Myocyte (in vitro differentiated cells): ENCODE measurements at places on chromosomes 1 and 21. TPM values are rescaled to one million over a fixed set of nuclear protein-coding genes. Genes with fewer than 3 reads are reported as not detected.

DNA sequence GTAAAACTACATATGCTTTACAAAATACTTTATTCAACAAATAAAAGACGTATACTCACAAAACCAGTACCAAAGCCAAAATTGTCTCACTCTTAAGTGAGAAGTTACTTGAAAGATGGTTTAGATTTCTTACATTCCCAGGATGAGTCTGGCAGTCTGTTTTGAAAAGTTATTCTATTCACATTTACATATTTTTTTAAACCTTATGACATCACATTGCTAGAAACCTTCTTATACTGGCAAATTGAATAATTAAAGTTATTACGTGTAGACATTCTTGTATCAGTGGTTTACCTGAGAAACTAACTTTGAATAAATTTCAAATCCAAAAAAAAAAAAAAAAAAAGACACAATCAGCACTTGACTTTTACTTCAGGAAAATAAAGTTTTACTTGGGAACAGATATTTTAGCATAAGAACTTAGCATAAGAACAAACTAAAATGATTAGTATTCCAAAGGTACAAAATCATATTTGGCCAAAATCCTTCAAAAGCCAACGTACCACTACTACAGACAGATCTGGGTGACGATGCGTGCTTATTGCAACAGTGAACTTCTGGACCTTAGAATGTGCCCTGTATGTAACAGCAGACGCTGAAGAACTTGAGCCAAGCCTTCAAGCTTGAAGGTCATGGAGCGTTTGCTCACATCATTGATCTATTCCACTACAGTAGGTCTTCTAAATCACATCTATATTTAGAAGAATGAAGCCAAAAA lies 2.5 kb downstream of the CDC42BPA start:
- DNase-seq = peak; percentile 51

DNA sequence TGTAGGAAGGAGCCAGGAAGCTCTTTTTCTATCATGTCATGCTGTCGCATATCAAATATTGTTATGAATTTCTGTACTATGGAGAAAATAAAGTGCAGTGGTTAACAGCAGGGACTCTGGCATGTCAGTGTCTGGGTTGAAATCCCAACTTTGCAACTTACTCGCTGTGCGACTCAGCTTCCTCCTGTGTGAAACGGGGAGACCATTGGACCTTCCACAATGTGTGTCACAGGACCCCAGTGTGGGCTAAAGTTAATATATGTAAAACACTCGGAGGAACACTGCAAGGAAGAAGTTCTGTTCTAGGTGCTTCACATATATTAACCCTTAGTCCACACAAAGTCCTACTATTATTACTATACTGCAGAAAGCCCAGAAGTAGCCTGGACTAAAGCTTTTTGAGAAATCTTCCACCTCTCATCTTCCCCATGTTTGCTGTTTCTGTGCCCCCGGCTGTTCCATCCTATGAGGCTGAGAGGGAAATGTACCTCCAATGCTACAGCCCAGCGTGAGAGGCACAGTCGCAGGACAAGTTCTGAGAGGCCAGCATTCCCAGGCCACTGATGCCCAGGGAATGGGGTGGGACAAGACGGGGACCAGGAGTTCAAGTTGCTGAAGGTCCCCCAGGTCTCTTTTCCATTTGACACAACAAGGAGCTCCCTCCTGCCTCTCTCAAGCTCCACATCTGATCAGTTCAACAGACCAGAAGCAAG lies 1.9 kb downstream of the CHIT1 start:
- no peak for DNase-seq

CLCA1 gene
- not detected in 2 replicates for total RNA-seq

DNA sequence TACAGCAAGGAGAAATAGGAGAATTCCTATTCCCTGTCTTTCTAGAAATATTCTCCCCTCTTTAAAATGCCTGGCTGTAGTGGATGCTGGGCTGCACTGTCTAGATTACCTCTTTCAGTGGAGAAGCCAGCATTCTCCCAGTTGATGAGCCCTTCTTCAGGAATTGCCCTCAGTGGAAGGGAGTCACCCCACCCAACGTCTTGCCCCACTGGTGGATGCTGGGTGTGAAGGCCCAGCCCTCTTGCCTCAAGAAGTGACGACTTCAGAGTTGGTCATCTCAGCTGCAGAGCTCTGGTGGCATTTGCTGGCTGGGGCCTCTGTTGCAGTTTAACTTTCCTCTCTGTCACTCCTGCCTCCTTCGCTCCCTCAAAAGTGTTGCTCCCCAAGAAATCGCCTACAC lies 248.2 kb downstream of the ATG4C start:
- DNase-seq = no peak

DNA sequence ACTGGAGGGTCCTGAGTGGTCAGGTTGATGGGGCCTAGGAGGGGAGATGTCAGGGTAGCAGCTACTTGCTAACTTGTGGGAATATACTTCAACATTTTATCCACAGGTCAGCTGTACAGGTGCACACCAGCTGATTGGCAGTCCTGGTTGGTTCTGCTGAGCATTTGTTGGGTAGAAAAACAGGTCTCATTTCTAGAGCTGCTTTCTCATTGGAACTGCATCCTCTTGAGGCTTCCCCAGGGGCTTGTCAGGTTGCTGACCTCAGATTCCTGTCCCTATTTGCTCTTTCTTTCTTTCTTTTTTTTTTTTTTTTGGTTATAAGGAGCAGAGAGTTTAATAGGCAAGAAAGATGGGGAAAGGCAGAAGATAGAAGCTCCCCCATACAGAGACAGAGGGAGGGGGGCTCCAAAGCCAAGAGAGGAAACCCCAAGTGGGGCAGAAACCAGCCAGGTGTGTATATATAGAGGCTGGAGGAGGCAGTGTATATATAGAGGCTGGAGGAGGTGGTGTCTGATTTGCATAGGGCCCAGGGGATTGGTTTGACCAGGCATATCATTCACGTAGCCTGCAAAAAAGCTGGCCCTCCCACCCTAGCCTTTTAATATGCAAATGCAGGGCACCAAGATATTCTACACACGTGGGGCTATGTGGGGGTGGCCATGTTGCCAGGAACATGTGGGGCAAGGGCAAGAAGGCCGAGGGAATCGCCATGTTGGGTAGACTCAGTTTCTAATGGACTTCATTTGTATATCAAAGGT lies 57.3 kb upstream of the STUM start:
- no peak for DNase-seq

GRCh38 chr1:227808566-227808965 lies 6.9 kb upstream of the PRSS38 start:
- DNase-seq = peak; percentile 48

DNA sequence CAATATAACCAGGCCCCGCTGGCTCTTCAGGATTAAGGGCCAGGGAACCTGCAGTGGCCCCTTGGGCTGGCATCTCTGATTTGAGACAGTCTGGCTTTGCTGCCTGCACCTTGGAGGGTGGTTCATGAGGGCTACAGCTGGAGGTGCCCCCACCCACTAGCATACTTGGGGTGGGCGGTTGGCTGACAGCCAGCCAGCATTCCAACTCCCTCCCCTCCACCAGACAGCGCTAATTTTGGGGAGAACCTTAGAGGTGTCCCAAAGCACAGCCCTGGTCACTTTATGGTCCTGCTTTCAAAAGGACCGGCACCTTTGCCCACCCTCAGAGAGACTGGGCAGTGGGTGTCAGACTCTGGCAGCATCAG lies 180.7 kb upstream of the VAMP3 start:
- no peak for DNase-seq

DNA sequence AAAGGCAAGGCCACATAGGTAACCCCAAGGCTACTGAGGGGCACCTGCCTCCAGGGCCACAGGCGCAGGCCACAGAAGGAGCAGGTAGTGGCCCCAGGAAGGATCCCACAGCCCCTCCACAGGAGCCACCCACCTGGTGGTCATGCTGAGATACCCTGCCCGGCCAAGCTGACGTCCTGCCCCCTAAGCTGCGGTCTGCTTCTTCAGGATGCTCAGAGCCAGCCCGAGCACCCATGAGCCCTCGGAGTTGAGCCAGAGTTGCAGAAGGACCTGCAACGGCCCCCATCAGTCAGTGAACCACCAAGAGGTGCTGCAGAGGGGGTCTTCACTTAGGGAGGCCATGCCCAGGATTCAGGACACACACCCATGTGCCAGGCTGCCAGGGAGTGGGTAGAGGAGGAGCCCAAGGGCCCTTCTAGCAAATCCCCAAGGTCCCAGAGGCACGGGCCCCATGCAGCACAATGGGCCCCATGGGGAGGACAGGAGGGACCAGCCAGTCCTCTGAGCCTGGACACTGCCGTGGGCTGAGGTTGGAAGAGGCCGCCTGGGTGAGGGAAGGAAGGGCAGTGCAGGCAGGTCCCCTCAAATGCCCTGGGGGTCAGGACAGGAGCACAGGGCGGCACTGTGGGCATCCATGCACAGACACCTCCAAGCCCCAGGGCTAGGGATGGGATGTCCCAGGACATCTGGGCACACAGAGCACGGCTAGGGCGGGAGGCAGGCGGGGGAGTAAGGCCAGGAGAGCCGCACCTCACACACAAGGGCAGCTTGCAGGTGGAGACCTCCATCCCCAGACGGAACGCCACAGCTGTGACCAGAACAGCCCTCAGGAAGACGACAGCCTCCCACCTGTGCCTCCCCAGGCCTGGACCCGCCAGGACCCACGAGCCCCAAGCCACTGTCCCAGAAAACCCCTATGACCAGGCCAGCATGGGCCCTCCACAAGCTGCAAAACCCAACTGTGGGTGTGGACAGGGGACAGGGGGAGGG lies 20.5 kb downstream of the WNT9A start:
- no peak for DNase-seq

- no peak for DNase-seq
These were observed 88.6 kb downstream of the RIPK4 start for GRCh38 chr21:41678016-41678923.

HJV gene
- total RNA-seq = 184 and 334 TPM in 2 replicates
